ENCODE measurements at places on chromosomes 2 and 18.

GRCh38 chr18:77366720-77367641, 117.3 kb downstream of the GALR1 start:
- peak; percentile 34 for DNase-seq

DNA sequence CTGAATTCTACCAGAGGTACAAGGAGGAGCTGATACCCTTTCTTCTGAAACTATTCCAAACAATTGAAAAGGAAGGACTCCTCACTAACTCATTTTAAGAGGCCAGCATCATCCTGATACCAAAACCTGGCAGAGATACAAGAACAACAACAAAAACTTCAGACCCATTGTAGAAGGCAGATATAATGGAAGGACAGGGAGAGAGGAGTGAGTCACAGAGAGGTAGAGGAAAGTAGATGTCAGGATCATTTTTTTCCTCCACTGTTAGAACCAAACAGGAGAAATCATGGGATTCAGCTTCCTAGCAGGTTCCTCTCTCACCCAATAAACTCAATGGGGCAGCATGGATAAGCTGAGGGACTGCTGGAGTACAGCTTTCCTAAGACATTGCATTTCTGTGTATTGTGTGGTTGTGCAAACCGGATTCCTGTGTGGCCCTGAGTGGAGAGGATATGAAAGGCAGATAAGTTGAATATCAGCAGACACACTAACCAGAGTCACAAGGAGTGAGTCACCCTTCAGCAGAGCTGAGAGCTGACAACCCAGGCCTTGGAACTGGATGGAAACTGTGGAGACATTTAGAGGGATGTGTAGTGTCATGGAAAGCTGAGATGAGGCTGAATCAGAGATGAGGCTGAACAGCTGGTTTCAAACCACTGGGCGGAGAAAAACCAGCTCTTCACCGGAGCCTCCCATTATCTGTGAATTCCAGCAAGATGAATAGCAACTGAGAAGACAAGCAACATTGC, 60.9 kb upstream of the MMADHC start:
- DNase-seq = peak; percentile 84

DNA sequence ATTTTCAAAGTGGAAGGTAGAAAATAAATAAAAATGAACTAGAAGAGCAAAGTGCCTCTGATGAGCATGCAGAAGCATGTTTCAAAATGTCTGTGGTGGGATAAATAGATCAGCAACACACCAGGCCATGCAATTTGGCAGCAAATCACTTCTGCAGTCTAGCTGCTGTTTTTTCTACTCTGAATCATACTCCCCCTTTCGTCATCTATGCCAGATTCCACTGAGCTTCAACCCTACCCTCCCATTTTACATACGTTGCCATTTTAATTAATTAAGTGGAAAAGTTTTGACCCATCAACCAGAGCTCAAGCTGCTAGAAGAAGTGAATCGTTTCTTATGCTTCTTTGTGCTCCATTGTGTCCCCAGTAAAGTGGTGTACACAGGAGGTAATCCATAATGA, 79.3 kb downstream of the NRXN1 start:
- DNase-seq = no peak

GRCh38 chr2:29110916-29111535, 4.2 kb upstream of the CLIP4 start:
- no peak for DNase-seq

DNA sequence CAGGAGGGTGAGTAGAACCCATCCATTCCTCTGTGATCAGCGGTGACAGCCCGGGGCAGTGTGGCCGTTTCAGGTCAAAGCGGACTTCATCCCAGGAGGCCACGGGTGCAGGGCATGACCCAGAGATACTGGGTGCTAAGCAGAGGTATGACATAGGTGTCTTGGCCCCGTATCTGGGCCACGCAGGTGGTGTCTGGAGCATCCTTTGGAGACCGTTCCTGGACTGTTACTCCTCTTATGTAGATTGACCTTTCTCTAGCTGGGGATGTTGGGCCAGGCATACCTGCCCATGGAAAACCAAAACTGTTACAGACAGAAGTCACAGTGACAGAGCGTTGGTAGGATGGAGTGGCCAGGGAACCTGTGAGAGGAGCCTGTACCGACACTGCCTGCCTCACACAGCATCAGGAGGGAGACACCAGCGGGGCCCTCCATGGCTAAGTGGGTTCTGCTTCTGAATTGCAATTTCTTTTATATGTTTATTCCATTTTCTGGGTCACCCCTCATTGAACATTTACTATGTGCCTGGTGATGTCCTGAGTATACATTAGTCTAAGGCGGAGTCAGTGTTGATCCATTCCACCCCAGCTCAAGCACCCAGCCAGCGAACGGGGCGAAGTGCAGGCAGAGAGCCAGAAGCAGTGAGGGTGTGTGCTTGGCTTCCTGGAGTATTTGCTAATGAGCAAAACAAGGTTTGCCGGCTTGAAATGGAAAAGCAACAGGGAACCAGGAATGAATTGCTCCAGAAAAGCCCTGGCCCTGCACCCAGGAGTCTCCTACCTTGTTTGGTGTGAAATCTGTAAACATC, 141.7 kb downstream of the SH3RF3 start:
- no peak for DNase-seq

GRCh38 chr2:122532481-122532880, 777.0 kb downstream of the TSN start:
- DNase-seq = no peak

- DNase-seq = no peak
Measured at GRCh38 chr2:5019324-5019723, 672.9 kb upstream of the SOX11 start.

- no peak for DNase-seq
Measured at GRCh38 chr2:42795841-42796301, 3.5 kb upstream of the HAAO start.

- DNase-seq = no peak
Measured at GRCh38 chr2:119174216-119174992, 15.9 kb upstream of the C1QL2 start.

Measured in kidney epithelial cell (primary cell).